CD4-positive, alpha-beta T cell treated with Interleukin-17A for 1 hour (primary cell): ENCODE measurements at places on chromosomes 1 and 21.

GRCh38 chr1:150972417-150972940, 2.2 kb downstream of the CERS2 start:
- DNase-seq, result no peak

GRCh38 chr1:218344814-218345672, at the start of gene TGFB2:
TSS of gene TGFB2 (plus strand) at chr1:218345336. CDS start at chr1:218346702, 1,366 bp downstream.
- peak; percentile 9 for DNase-seq

DNA sequence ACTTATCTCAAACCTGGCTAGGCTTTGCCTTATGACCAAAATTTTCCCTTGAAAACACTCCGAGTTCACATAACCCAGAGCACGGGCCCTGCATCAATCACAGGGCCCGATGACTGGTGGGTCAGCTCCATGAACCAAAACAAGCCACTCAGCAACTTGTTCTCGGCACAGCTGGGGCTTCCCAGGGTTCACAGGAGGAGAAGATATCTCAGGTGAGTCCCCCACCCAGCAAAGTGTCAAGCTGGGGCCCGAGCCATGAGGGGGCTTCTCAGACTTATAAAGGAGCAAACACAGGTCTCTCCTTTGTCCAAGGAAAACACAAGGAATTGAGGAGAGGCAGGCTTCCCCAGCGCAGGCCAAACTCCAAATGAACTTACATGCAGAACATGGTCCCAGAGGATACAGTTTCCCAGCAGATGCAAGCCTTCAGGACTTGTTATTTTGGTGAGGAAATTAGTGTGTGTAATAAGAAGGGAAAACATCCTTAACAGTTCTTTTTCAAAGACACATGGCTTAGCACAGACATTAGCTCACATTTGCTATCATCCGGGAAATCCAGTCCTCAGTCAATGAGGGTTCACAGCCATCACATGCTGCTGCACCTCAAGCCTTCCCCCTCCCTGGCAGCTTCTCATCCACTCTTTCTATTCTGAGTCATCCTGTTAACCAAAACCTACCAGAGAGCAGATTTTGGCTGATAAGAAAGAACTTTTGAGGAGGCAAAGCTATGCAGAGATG, 98.1 kb upstream of the NFIA start:
- no peak for DNase-seq

DNA sequence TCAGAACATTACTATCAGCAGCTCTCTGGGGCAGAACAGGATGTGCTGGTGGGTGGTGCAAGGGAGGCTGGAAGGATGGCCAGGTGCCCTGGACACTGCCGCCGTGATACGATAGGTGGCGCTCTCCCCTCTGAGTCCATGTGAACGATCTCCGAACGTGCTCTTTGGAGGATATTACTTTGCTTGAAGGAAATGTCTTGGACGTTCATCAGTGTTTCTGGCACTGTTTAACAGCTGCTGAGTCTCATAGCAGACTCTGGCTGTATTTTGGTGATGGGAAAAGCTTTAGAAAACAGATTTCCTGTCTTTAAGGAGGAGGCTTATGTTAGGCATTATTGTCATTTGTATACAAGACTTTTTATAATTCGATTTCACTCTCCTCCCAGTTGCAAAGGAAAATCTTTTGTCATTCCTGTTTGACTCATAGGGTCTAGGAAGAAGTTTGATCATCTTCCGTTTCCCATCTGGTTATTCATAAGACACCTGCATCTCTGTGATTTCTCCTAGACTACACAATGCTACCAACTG, 386.2 kb upstream of the ADGRL2 start:
- DNase-seq, result no peak

DNA sequence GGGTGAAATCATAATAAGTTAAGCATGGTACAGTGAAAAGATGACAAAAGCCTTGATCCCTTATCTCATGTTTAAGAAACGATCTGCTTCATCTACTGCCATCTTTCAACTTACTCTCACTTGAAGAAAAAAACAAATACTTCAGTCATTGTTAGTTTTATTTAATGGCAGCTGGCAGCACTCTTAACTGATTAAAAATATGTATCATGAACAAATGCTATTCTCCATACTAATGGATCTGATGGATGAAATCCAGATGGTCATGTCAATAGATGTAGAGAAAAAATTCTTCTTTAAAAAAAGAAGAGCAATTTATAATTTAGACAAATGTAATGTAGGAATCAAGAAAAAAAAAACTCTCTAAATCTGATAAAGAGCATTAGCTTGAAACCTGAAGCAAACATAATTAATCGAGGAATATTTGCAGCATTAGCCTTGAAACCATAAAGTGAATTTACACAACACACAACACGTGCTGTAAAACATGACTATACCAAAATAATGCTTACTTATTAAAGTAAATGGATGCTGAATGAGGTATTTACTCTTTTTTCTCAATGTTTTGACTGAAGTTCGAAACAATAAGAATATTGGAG, 579.0 kb upstream of the ADAMTS5 start:
- no peak for DNase-seq

DNA sequence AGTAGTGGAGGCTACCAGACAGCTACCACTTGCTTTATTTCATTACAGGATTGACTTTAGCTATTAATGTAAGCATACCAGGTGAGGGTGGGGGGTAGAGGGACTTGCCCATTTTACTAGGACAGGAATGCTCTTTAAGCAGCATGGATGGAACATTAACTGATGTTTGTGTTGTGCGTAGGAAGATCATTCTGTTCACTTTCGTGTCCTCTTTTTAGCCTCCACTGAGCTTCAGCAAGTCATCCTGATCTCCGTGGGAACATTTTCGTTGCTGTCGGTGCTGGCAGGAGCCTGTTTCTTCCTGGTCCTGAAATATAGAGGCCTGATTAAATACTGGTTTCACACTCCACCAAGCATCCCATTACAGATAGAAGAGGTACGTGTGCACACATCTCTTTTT, 29.3 kb downstream of the IFNGR2 start:
- DNase-seq, result no peak

- no peak for DNase-seq
These were observed 13.5 kb downstream of the FALEC start for GRCh38 chr1:150529017-150529416.

GRCh38 chr1:28119556-28119955, 31.1 kb upstream of the EYA3 start:
- no peak for DNase-seq
